Tibial nerve (tissue), 4 donors: ENCODE measurements at places on chromosomes 1 and 21.

GRCh38 chr1:46464915-46465314 lies 24.7 kb upstream of the DMBX1 start:
- DNase-seq = no peak

- no peak for DNase-seq
These were observed 853 bp downstream of the USP16 start for GRCh38 chr21:29025328-29025713.

GRCh38 chr1:48675251-48675650 lies 101.4 kb downstream of the BEND5 start:
- no peak for DNase-seq

DNA sequence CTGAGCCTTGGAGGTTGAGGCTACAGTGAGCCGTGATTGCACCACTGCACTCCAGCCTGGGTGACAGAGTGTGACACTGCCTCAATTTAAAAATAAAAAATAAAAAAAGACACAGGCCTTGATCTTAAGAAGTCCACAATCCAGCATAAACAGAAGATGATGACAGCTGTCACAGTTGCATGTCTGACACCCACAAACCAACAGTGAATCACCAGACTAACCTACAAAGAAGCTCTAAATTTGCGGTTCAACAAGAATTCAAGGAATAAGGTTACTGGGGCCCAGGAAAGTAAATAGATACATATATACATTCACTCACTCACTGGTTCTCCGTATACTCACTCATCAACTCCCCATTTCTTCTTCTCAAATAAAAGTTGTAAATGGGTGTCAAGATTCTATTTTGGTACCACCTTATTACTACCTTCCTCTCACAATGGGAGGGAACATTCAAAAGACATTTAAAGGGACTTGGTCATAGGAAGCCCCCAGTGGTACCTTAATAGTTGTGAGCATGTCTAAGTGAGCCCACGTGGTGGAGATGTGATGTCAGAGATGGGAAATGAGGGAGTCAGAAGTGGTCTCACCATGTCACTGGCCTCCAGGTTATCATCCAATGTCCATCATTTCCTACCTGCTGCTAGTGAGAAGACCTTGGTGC lies 66.9 kb upstream of the PRDX6 start:
- DNase-seq = no peak

DNA sequence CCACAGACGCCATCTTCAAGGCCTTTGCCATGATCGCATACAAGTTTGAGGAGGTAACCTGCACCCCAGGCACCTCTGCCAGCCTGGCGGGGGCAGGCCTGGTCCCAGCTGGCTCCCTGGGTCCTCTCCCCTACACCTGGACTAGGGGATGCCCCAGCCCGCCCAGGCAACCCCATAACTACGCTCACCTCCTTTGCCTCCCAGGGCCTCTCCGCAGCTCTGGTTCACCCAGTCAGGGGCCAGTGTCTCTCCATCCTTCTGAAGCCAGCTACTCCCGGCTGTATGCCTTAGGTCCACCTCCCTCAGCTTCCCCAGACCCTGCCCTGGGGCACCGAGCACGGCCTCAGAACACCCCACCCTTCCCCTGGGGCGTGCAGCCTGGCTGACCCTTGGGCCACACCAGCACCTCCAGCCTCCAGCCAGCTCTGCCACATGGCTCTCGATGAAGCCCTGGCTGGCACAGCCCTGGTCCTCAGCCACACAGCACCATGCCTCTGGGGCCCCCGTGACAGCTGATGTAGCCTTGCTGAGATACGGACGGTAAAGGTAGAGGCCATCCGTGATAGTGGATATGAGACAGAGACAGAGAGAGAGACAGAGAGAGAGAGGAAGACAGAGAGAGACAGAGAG lies 80.4 kb upstream of the COL6A1 start:
- DNase-seq = no peak

- DNase-seq = no peak
These were observed 19.9 kb downstream of the CLDN17 start for GRCh38 chr21:30146558-30147282.

- no peak for DNase-seq
These were observed 1.5 kb upstream of the GABPB2 start for GRCh38 chr1:151069103-151069486.

GRCh38 chr1:11806307-11806936 lies 431 bp downstream of the CLCN6 start:
- no peak for DNase-seq
